Activated CD8-positive, alpha-beta memory T cell treated with anti-CD3 and anti-CD28 coated beads for 1 hour (primary cell): ENCODE measurements at places on chromosomes 2 and 18.

DNA sequence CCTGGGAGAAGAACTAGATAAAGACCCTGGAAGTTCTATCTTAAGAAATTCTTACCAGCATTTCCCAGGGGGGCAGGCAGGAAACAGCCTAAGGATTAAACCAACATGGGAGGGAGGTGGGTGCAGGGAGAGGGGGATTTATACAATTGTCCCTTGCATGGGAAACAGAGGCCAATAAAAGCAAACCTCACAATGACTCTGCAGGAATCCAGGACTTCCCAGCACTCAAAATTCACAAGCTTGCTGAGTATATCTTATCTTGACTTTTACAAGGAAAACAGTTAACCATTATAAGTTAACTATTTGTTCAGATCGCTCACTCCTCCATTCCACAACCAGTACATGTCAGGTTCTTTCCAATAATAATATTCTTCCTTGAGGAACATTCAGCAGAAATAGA, 241.3 kb downstream of the MREG start:
- DNase-seq: no peak

DNA sequence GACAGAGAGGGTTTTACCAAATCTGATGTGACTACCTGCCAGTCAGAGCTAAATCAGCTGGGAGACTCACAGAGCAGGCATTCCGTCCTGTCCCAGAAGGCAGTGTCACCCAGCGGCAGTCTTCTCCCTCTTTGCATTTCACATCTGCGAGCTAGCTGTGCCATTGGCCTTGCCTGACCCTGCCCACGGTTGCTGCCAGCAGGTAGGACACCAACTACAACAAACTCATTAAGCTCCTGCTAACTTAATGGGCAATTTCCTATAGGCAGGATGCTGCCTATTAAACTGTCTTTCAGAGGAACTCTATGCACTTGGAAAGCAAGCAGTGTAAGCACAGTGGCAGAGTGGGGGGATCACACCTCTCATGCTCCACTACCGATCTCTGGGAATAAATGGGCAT, 116.4 kb upstream of the CAPN13 start:
- DNase-seq: no peak

- peak; percentile 67 for DNase-seq
These were observed at the start of gene MGAT4A for GRCh38 chr2:98731041-98731893. Gene MGAT4A (minus strand): TSS chr2:98731132. CDS start chr2:98726332, 4,800 bp downstream.

DNA sequence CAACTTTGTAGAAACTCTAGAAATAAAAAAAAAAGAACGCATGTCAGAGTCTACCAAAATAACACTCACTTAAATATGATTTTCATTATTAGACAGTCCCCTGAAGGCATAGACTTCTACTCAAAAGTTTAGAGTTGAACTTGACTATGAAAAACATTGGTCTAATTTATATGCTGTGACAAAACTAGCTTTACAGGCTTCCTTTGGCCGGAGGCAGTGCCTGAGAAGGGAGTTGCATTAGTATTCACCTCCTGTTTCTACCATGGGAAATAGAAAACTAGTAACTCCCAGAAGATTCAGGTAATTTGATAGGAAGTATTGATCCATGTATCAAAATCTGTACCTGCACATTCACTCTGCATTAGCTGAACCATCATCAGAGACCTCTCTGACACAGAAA, 163.4 kb upstream of the NOSTRIN start:
- no peak for DNase-seq

DNA sequence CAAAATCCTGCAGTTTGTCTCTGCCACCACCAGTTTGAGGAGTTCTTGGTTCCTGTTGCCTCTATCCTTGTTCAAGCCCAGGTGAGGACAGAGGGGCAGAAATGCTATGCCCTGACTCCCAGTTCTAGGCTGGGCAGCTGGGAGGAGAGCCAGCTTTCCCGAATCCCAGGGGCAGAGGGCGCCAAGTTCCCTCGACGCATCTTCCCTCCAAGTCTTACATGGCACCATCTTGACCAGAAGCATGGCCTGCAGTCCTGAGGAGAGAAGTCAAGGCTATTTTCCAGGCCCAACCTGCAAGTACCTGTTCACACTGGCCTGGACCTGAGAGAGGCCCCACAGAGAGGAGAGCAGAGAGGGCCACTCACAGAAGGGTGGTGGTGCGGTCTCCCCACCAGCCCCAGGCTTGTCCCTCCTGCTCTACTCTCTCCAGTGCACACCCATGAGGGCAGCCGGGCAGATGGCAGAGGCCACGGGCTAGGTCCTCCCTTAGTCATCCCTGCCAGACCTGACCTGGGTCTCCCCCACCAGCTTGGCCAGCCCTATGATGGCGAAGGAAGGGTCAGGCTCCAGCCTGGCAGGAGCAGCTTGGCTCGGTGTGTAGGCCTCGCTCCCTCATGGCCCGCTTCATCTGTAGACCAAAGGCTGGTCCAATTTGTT, 115.7 kb upstream of the MSTN start:
- DNase-seq: no peak

DNA sequence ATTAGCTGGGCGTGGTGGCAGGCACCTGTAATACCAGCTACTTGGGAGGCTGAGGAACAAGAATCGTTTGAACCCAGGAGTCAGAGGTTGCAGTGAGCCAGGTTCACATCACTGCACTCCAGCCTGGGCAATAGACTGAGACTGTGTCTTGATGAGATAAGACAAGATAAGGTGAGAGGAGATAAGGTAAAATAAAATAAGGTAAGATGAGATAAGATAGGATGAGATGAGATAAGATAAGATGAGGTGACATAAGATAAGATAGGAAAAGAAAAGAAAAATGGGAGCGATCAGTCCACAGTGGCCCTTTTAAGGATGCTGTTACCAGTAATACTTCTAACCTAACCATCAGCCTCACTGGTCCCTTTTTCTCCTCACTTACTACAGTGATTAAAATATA, 134.3 kb upstream of the UNC80 start:
- DNase-seq: no peak

DNA sequence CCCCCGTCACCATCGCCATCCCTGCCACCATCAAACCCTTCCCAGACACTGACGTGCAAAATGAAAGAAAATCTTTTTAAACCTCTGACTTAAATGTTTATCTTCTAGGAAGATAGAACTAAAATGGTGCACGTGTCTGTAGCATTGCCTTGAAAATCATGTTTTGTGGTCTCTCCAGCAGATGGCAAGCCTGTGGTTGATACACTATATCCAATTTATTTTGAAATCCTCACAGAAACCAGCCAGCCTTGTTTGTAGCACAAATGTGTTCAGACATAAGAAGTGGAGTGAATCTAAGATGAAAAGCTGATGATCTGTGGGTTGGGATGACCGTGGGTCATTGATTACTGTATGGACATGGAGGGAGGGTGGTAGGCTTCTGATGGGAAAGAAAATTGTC, 436.2 kb upstream of the SMIM21 start:
- DNase-seq: no peak

GRCh38 chr18:44758861-44759631, 78.4 kb downstream of the SETBP1 start:
- DNase-seq: no peak

DNA sequence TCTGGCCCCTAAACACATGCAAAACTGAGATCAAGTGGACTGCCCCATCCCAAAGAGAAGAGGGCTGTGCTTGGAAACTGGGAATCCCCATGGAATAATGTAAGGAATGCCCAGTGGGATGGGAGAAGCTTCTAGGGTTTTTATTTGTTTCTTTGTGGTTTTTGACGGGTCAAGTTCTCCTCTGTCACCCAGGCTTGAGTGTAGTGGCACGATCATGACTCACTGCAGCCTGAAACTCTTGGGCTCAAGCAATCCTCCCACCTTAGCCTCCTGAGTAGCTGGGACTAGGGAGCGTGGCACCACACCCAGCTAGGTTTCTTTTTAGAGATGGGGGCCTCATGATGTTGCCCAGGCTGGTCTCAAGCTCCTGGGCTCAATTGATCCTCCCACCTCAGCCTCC, 101.7 kb upstream of the ZSWIM2 start:
- no peak for DNase-seq

DNA sequence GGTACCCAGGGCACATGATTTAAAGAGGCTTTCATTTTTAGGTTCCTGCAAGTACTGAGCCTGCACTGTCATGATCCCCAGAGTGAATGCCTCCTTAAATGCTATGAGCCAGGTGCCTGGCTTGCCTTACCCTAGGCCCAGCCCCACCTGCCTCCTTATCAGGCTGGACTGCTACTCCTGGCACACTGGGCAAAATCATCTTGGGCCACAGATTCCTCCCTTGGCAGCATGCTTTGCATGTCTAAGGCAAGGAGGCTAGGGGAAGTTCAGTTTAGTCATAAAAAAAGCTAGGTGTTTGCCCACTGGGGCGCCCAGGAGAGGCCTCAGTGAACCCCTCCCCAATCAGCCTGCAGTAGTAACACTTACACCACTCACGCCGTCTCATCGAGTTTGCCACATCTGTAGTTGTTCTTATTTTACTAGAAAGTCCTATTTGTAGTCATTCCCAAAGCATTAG, 45.1 kb downstream of the LBH start:
- no peak for DNase-seq

DNA sequence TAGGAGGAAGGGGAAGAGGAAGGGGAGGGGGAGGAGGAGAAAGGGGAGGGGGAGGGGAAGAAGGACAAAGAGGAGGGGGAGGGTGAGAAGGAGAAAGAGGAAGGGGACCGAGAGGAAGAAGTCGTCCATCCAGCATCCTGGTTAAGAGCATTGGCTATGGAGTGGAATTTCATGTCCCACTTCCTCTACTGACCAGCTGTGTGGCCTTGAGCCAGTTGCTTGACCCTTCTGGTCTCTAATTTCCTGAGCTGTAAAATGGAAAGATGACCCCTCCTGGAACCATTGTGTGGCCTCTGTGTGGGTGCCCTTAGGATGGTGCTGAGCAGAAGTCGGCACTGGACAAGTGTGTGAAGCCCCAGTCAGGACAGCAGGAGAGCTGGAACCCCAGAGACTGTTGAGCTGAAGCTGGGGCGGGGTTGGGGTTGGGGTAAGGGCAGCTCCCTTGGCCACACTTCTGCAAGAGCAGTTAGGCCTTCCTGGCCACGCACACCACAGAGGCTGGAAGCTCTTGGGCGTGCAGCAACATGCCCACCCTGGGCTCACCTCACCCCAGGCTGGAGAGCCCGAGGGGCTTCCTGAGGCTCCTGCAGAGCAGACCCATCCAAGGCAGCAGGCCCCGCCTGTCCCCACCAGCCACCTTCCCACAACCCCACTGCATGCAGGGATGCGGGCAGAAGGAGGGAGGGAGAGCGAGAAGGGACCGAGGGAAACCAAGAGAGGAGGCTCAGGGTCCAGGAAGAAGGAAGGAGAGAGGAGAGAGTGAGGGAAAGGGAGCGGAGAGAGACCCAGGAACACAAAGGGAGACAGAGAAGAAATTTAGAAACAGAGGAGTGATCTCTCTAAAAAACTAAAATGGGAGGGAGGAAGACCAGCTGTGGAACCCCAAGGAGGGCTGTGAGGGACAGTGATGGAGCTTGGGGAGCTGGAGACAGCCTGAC, 16.2 kb downstream of the ADRA2B start:
- no peak for DNase-seq

DNA sequence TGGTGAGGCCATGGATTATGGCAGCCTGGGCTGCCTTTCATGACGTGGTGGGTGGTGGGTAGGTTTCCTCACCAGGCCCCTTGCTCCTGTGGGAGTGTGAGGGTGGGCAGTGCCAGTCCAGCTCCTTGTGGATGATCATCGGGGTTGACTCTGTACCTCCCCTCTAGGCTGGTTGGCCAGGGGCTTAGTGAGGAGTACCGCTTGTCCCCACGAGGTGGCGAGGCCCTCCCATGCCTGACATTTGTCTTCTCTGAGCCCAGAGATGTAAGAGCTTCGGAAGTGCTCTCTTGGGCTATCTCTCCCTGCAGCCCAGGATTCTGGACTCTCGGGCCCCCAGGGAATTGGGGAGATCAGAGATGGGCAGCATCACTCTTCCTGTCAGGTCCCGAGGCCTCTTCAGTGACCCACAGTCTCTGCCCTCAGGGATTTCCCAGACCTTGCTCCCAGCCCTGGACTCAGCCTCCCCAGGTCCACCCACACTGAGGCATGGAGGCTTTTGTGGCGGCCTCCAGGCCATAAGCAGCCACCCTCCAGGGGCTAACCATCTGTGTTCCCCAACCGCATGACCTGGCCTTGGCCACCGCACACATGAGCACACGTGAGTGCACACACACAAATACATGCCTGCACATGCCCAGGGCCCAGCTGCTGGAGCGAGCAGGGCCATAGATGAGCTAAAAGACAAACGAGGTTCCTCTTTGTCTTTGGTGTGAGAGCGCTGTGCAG, 6.5 kb downstream of the SPR start:
- DNase-seq: no peak

DNA sequence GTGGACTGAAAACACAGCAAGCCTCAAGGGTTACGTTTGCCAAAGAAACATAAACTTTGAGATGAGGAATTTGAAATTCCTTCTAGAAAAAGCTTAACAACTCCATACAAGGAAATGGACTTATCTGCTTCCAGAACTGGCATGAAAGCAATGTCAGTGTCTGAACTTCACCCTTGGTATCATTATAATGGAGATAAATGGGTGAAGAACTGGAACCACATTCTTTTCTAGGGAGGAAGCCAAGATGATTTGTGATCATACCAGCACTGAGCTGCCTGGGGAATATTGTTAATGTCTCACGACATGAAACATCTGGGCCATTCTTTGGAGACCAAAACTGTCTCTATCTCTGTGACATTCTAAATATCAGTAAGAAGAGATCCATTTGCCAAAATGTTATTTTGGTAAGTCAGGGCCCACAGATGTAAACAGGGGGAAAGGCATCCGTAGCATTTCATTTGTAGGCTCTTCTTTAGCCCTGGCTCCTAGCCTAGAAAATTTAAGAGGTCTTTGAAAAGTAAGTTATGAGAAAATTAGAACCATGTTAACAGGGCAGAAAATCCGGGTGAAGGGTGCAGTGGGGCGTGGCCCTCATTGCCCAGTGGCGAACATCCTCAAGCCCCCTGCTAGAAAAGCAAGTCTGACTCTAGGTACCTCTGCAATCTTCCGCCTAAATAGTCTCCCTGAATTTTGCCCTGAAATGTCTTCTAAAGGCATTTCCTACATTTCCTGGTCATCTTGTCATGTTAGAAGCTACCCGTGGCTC, 295.3 kb upstream of the EPAS1 start:
- no peak for DNase-seq

DNA sequence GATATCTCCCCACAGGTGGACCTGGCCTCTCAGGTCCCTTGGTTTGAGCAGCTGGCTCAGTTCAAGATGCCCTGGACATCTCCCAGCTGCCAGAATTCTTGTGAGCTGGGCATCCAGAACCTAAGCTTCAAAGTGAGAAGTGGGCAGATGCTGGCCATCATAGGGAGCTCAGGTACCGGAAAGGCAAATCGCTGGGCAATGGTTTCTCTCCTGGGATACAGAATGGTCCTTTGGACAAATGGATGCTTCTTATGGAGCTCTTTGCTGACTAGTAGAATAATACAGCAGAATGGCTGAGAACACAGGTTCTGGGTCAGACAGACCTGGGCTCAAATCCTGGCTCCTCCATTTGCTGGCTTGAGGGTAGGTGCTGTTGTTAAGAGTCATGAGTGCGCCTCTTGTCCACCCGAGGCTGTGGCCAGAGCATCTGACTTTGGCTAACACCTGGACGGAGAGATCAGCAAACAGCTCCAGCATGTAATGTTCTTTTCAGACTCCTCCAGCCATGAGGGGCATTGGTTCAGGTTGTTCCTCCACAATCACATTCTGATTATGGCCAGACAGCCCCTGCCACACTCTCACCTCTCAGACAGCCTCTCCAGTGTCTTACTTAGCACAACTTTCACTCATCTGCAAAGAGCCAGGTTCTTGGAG, 7.5 kb downstream of the ABCG8 start:
- DNase-seq: no peak
